Cardiac septum (tissue), 1 donor: ENCODE measurements at places on chromosomes 16 and 17. TPM values are rescaled to one million over a fixed set of nuclear protein-coding genes. Genes with fewer than 3 reads are reported as not detected.

DNA sequence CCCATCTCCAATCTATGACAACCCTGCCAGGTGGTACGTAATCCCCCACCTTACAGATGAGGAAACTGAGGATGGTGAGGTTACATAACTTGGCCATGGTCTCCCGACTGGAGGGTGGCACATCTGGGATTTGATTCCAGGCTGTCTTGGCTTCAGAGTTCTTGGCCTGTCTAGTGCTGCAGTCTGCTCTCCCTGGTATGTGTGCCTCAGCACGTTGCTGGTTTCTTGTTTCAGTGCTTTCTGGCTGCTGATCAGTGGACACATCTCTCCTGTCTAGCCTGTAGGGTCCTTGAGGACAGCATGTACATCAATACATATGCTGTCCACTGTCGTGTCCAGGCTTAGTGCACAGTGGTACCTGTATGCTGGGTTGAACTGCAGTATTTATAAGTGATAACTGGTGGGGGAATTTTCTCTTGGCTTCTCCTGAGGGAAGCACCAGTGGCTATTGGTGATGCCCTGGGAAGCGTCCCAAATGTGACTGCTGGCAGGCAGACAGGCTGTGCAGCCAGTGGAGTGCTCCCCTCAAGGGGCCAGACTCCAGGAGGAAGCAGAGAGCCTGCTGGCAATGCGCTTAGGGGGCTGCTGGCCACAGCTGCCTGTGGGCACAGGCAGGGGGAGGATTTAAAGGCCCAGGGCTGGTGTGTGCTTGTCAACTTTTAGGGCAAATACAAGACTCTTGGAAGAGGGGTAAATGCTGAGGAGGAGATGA, 14.4 kb downstream of the CTRL start:
- DNase-seq = no peak

LYZL6 gene
- total RNA-seq = not detected

AP2B1 gene
- total RNA-seq = 137 TPM

C17orf100 gene
- 0.48 TPM for total RNA-seq

TEX14 gene
- 0.32 TPM for total RNA-seq

FLII gene
- 294 TPM for total RNA-seq

- DNase-seq = no peak
Observed at GRCh38 chr16:73527187-73527586, 479.3 kb upstream of the ZFHX3 start.

DNA sequence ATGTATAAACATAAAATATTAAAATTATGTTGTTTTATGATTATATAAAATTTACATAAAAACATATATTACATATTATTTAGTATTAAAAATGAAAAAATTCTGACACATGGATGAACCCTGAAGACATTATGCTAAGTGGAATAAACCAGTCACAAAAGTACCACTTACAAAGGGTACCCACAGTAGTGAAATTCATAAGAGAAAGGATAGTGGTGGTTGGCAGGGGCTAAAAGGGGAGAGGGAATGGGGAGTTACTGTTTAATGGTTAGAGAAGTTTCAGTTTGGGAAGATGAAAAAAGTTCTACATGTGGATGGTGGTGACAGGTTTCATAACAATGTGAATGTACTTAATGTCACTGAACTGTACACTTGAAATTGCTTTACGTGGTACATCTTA, 41.4 kb downstream of the FBXL20 start:
- DNase-seq = no peak

DNA sequence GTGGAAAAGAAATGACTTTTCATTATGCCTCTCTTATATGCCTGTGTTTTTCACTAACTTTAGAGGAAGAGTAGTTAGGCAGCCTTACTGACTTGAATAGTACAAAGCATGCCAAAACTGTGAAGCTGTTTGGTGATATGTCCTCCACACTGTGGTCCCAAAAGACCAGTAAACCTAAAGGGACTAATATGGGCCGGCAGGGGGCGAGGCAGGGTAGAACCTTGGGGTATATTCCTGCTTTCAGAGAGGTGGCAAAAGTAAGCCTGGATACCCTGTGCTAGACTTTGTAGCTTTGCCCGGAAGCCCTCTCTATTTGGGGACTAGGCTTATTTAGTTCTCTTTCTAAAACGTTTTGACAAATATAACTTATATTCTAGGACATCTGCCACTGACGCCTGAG, 36.5 kb upstream of the VWA3A start:
- DNase-seq = no peak

GRCh38 chr16:69852815-69853214, 90.7 kb downstream of the WWP2 start:
- DNase-seq = no peak

- DNase-seq = no peak
Observed at GRCh38 chr17:36184023-36184765, 7.8 kb upstream of the TBC1D3B start.

DNA sequence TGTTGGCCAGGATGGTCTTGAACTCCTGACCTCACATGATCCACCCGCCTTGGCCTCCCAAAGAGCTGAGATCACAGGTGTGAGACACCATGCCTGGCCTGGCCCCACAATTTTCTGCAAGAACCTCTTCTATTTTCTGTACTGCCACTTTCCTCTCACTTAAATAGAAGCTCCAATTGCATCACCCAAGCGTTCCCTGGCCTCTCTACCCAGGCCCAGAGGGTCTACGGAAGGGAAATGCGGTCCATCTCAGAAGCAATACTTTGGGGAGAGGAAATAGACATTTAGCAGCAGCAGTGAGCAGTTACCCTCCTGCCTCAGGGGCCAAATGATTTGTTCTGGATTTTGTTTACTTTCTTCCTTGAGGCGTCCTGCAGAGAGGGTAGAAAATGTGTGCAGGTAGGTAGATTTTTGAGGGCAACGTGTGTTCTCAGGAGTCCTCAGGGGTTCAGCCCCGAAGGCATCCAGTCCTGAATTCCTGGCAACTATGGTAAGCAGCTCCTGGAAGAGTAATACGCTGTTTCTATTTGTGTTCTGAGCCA, 11.0 kb downstream of the SLC6A4 start:
- DNase-seq = no peak

DNA sequence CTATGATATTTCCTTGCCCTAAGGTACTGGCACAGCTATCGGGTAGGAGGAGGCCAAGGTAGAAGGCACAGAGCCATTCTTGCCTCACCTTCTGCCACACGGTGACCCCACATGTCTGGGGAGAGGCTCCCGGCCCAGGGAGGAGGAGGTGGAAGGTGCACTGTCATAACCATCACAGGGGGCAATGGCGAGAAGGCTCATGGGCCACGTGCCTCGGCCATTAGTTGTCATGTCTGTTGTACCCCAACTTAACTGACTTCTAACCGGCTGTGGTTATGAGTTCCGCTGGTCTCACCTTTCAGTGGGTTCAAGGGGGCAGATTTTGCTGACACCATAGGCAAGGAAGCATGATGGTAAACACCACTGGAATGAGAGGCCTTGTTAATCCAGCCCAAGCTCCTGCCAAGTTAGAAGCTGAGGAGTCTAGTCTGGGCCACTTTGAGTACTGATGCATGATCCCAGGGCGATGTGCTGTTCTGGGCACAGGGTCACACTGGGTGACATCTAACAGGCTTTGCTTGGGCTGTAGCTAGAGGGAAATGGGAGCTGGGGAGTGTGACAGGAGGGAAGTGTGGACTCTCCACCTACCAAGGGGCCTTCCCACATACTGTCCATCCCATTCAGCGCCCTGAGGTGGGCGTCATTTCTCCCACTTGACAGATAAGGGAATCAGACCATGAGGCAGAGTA, 39.6 kb downstream of the HLF start:
- DNase-seq = no peak

DNA sequence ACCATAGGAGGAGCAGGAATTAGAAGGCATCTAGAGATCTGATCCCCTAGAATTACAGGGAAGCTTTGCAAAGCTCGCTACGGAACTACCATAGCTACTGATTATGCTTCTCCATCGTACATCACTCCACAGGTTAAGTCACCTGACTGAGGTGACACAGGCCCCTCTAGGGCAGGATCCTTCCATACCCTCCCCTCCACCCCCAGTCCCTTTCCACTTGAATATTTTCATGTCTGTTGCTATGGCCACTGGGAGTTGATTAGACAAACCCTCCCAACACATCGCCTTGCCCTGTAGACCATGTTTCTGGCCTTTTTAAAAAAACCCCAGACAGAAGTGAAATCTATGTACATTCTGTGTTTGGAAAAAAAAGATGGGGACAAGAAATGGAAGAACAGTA, 287.1 kb downstream of the SOX9 start:
- no peak for DNase-seq

PRRT2 gene
- 2.1 TPM for total RNA-seq

LHX1 gene
- not detected for total RNA-seq

HCRT gene
- not detected for total RNA-seq

DNA sequence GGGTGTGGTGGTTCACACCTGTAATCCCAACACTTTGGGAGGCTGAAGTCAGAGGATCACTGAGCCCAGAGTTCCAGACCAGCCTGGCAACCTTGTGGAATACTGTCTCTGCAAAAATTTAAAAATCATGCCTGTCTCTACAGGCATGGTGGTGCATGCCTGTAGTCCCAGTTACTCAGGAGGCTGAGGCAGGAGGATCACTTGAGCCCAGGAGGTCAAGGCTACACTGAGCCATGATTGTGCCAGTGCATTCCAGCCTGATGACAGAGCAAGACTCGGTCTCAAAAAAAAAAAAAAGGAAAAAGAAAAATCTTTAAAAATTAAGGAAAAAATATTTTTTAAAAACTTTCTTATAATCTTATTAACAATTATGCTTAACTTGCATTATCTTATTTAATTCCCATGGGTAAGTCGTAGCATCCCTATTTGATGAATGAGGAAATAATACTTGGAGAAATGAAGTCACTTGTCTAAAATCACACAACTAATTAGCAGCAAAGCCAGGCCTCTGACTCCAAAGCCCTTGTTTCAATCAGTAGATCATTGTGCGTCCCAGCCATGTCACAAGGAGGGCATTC, 13.6 kb downstream of the MFSD11 start:
- DNase-seq = no peak

GRCh38 chr17:63537991-63538692, 12.1 kb upstream of the DCAF7 start:
- DNase-seq = no peak

GDPD3 gene
- total RNA-seq = 3.0 TPM
